ENCODE measurements at places on chromosomes 4 and X.

DNA sequence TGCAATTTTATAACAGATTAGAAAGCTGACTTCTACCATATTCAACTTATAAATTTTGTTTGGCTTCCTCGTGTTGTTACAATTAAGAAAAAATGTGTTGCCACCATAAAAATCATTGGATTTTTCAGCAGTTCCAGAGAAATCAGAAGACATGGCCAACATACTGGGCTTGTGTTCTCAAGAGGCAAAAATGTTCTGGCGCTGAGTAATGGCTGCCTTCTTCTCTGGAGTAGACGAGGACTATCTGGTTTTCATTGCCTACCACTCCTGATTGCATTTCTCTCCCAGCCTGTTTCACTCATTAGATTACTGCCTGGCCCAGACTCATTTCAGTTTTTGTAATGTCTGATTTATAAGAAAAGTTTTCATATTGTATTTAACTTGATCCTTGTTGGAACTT, 122.3 kb downstream of the ARHGAP10 start:
- DNase-seq = no peak

- no peak for DNase-seq
Observed at GRCh38 chr4:72055566-72055965, 23.8 kb downstream of the NPFFR2 start.

DNA sequence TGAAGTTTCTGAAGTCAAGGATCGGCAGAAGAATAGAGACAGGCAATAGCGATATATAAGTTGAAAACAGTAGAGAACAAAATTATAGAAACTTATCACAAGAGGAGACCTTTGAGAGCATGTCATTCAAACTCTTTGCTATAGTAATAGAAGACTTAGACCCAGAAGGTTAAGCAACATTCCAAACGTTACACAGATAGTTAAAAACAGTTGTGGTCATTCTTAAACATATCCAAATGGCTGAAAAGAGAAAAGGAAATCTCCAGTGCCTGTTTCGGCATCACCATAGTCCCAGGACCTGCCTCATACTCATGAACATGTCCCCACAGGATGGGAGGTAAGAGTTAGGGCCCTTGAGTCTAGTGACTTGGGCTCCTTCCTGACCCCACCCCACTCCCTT, 258.1 kb upstream of the NOCT start:
- DNase-seq = no peak

DNA sequence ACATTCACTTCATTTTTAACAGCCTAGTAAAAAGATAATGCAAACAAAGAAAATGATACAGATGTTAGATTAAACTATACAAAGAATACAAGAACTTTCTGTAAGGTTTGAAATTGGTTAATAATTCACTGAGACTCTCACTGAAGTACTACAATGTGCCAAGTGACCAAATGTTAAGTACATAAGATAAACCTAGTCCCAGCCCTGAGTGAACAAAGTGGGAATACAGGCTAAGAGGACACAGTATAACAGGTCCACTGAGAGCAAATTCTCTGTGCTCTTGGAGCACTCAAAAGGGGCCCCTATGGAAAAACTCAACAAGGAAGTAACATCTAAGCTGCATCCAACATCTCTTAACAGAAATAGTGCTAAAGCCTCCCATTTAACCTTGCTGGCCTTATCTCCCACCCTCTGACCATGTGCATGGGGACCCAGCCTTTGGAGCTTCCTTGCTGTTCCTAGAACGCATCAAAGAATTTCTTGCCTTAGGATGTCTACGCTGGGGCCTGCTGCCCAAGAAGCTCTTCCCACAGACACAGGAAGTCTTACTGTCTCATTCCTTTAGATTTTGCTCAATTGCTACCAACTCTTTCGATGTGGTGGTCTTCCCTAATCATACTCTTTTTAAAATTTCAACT, 113.4 kb downstream of the ZAR1 start:
- DNase-seq = no peak

GRCh38 chr4:100317032-100317864, 127.0 kb upstream of the DDIT4L start:
- DNase-seq = no peak

DNA sequence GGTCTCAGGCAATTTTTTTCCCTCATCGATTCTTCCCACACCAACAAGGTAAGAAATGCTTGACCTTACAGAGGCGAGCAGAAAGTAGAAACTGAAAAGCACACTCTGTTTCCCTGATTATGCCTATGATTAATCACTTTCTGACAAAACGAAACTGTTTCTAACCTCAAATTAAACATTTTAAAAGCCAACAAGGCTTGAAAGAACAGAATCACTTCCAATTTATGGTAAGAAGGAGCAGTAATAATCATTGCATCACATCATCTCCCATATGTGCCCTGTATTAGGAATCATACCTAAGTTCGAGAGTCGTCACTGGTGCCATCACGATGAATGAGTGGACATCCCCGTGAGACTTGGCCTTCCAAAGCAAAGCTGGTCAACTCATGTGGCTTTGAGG, 12.5 kb upstream of the CXCL13 start:
- DNase-seq = no peak
